ENCODE measurements at places on chromosomes 13 and 19.
A peak's percentile ranks its signal among the peaks of the same experiment; 100 is the strongest.

DNA sequence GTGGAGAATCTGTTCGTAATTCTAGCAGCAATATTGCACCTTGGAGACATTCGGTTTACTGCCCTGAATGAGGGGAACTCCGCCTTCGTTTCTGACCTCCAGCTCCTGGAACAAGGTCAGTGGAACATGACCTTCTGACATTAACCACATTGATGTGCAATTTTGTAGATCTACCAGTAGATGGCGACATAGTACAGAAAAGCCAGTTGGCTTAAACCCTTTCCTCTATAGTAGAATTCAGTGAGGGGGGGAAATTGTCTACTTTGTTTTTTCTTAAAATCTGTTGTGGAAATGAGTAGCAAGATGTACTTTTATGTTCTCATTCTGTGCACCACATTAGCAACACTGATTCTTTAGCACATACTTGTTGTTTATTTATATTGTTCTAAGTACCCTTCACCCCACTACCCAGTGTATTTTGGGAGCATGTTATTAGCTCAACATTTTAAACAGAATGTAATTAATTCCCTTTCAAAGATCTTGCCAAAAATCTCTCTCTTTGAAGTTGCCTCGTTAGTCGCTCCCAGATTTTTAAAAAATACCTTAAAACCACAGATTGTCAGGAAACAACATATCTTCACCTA lies 332.2 kb downstream of the MYO16 start:
- DNase-seq, result peak; percentile 71

GRCh38 chr13:87444135-87444534 lies 227.0 kb upstream of the SLITRK5 start:
- DNase-seq, result no peak

DNA sequence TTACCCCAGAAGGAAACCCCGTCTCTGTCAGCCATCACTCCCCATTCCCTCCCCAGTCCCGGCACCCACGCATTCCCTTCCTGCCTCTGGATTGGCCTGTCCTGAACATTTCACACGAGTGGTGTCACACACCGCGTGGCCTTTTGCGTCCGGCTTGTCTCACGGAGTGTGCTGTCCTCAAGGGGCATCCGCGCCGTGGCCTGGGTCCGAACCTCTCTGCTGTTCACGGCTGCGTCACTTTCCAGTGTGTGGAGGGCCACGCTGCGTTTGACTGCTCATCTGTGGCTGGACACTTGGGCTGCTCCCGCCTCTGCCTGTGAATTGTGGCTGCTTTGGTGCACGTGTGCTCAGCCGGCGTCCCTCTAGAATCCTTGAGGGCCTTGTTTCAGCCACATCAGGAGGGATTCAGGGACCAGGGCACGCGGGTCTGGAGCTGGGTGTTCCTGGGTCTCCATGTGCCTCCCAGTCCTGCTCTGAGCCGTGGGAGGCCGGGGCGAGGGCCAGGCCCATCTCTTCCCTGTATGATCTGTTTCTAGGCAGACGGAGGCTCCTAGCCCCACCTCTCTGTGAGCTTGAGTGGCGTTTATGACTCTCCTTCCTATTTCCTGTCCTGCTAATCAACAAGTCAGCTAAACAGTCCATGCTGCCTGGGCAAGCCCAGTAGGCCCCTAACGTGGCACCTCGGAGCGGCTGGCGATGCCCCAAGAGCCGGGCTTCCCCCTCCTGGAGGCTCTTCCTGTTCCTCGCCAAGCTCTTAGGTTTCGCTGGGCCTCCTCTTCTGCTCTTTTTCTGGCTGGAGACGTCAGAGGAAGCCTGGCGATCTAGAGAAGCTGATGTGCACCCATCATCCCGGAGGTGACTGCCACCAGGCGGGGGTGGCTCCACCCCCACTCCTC lies 8.1 kb downstream of the STK11 start:
- DNase-seq, result peak; percentile 73

DNA sequence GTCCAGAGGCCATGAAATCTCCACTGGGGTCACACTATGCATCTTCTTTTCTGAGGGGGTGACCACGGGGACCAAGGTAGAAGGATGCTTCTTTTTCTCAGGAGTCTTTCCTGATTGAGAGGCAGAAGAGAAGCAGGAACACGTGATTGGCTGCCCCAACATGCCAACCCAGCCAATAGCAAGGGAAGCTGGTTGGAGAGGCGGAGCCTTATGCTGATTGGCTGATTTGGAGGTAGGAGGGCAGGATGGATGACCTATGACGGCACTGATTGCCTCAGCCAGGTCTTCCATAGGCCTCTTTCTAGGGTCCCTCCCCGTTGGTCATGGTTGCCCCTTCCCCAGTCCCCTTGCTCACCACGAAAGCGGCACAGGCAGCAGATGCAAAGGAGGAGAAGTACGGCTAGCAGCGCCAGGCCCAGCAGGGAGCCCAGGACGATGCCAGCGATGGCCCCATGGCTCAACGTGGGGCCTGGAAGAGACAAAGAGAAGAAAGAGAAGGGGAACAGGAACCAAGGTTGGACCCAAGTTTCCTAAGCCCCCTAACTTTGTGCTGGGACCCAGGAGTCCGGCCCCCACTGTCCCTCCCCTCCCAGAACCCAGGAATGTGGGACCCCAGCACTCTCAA lies 8.0 kb downstream of the VSIG10L start:
- no peak for DNase-seq

DNA sequence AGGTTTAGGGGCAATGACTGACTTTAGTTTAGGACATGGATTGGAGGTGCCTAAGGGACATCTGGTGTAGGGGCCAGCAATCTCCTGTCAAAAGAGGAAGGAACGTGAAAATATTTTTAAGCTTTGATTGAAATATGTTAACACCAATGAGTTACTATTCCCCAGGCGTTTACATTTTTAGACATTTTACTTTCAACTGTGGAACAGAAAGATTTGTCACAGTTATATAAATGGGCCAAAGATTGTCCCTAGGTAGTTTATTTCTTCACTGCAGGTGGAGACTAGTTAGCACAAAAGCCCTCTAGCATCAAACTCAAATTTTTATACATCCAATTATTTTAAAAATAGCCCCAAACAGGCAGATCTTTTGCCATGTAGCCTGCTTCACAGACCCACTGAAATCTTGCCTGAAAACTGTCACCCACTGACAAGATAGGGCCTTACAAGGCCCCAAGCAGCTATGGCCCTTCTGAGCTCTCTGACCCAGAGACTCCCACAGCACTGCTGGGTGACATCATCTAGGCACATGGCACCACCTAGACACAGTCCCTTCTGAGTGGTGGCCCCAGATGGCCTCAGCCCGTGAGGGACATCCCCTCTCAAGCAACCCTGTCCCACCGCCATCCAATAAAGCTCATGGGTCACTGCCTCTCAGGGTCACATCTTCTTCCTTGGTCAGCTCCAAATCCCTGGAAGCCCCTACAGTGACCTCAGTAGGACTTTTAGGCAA lies 64.8 kb upstream of the DOCK9 start:
- no peak for DNase-seq

GRCh38 chr19:38308006-38308766 lies 4.1 kb downstream of the C19orf33 start:
- DNase-seq, result no peak

DNA sequence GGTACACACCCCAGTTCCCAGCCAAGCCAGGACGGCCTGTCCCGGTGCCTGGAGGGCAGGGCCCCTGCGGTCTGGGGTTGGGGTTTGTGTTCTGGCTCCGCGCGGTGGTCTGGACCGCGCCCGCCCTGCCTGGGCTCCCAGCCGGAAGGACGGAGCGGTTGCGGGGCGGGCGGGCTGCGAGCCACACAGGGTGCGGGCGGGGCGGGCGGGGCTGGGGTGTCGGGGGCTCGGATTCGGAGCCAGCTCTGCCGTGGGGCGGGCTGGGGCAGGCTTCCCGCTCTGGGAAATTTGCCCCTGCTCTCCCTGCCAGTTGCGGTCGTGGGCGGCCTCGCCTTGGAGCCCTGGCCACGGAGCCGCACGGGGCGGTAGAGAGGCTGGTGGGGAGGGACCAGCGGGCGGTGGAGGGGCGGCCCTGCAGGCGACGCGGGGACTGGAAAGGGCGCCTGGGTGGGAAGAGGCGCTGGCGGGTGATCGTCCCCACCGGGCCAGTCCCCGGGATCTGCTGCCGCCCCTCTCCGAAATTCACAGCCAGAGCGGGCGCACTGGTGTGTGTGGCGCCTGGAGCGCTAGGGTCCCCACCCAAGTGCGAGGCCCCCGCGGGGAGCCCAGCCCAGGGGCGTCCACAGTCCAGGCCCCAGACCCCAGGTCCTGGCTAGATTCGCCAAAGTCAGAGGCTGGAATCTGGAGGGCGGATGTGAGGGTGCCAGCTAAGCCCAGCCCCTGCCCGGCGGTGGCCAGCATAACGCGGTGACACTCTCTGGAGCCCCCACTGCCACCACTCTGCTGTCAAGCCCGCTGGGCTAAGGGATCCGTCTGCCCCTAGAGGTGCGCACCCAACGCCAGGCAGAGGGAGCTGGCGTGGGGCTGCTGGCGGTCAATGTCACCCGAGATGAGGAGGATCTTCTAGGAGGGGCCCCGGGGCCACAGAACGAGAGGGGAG lies 11.0 kb upstream of the ZNF492 start:
- DNase-seq, result no peak

DNA sequence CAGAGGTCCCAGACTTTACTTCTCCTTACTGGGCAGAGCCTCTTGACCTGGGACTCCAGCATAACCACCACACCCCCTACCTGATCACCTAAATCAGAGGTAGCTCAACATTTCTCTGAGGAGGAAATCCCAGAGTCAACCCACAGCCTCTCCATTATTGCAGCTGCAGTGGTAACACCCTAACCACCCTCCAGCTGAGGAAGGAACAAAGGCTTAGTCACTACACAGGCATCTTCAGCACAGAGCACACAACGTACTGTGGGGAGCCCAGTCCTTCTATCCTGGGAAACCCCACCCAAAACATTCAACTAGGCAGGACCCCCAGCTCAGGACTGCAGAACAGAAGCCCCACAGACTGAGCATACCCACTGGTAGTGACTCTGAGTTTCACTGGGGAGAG lies 824.7 kb upstream of the SLITRK5 start:
- no peak for DNase-seq

GRCh38 chr13:20974981-20975585 lies 72.5 kb upstream of the XPO4 start:
- no peak for DNase-seq

DNA sequence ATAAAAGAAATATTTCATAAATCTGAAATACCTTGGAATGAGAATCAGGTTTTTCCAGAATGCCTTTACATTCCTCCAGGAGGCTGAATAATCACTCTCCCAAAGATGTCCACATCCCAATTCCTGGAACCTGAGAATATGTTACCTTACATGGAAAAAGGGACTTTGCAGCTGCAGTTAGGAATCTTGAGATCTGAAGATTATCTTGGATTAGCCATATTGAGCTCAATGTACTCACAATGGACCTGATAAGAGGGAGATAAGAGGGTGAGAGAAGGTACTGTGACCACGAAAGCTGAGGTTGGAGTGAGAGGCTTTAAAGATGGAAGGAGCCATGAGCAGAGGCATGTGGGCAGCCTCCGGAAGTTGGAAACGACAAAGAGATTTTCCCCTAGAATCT lies 36.8 kb upstream of the MBNL2 start:
- no peak for DNase-seq

- no peak for DNase-seq
Measured at GRCh38 chr13:73794755-73795154, 339.4 kb downstream of the KLF12 start.

DNA sequence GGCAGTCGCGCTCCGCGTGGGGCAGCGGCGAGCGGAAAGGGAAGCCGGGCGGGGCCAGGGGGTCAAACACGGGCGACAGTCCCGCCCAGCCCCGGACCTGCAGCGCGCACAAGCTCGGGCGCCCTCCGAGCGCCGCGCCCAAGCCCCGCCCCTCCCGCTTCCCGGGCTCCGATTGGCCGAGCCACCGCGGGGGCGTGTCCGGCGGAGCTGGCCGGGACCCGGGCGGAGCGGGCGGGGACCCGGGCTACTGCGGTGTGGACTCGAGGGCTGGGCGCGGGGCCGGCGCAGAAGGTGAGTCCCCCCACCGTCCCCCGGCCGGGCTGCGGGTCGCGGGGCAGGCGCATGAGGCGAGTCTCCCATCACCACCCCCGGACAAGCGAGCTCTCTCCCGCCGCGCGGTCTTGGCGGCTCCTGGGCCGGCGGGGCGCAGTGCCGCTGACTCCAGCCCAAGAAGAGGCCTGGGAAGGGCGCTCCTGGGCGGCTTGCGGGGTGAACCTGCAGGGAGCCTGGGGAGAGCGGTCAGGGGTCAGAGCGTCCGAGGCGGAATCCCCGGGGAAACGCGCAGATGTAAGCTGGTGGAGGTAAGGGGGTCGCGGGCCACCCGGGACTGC lies at the start of gene PLEKHF1:
PLEKHF1 (plus strand) TSS at position 247 of the 611 bp plus-strand sequence. CDS start 8,379 bp downstream, outside the sequence.
- peak; percentile 74 for DNase-seq

DNA sequence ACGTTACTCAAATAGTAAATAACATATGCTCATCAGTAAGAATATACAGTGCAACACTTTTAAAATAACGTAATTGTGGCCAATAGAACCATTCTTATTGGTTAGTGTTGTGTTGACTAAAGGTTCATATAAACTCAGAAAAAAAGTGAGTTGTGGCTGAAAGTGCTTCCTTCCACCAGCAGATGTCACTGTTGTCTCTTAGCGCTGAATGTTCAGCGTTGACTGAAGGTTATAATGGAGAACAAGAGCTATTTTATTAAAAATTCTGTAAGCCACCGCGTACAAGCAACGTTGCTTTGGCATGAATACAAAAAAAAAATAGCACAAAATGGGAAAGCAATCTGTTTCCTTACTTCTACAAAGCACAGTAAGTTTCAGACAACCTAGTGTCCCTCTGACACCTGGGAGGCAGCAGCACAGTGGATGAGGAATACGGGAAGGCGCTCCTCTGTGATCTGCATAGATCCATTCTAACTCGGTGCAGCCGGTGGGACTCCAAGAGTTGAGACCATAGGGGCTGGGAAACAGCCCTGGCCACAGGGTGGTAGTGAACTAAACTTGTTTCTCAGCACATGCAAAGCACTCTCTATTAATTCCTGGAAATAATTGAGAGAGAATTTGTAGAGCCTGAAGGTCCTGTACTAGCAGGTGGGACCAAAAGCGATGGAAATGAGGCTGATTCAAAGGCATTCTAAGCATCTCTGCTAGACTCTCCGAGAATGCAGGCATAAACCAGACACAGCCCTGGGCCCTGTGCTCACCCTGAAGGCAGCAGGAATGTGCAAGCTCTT lies 23.9 kb upstream of the OXGR1 start:
- peak; percentile 80 for DNase-seq

GRCh38 chr19:55650126-55650557 lies 2.1 kb downstream of the CCDC106 start:
- no peak for DNase-seq

DNA sequence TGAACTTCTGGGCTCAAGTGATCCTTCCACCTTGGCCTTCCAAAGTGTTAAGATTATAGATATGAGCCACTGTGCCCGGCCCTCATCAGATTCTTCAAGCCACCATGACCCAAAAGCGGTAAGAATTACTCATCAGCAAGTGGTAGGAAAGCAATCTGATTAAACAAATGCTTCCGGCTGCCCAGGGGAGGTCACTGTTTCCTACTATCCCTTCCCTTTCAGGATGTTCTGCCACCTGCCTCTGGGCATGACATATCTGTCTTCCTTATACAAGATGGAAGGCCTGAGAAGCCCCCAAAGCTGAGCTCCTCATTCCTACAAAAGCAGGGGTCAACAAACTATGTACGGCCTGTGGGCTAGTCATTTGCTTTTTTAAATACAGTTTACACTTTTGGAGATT lies 7.0 kb downstream of the ABHD8 start:
- DNase-seq, result no peak
